ENCODE measurements at places on chromosomes 4 and X. TPM values are rescaled to one million over a fixed set of nuclear protein-coding genes. Genes with fewer than 3 reads are reported as not detected.
A peak's percentile ranks its signal among the peaks of the same experiment; 100 is the strongest.

The MAGEE2 gene
- polyA plus RNA-seq: 1.1 TPM

The PCDH18 gene
- polyA plus RNA-seq: 123 TPM

The BOD1L1 gene
- polyA plus RNA-seq: 55.7 TPM

The TCEAL7 gene
- polyA plus RNA-seq: 23.6 TPM

The GYPE gene
- 14.9 TPM for polyA plus RNA-seq

The HPRT1 gene
- polyA plus RNA-seq: 21.2 TPM

The SSX1 gene
- polyA plus RNA-seq: not detected

The SPANXC gene
- polyA plus RNA-seq: not detected

The FRMD7 gene
- not detected for polyA plus RNA-seq

The RTL9 gene
- 0.44 TPM for polyA plus RNA-seq

The TMSB15A gene
- 77.9 TPM for polyA plus RNA-seq

The REELD1 gene
- polyA plus RNA-seq: 0.66 TPM

The FRG2 gene
- 0.08 TPM for polyA plus RNA-seq

- no peak for DNase-seq
Measured at GRCh38 chr4:53767482-53767881, 176.2 kb upstream of the LNX1 start.

DNA sequence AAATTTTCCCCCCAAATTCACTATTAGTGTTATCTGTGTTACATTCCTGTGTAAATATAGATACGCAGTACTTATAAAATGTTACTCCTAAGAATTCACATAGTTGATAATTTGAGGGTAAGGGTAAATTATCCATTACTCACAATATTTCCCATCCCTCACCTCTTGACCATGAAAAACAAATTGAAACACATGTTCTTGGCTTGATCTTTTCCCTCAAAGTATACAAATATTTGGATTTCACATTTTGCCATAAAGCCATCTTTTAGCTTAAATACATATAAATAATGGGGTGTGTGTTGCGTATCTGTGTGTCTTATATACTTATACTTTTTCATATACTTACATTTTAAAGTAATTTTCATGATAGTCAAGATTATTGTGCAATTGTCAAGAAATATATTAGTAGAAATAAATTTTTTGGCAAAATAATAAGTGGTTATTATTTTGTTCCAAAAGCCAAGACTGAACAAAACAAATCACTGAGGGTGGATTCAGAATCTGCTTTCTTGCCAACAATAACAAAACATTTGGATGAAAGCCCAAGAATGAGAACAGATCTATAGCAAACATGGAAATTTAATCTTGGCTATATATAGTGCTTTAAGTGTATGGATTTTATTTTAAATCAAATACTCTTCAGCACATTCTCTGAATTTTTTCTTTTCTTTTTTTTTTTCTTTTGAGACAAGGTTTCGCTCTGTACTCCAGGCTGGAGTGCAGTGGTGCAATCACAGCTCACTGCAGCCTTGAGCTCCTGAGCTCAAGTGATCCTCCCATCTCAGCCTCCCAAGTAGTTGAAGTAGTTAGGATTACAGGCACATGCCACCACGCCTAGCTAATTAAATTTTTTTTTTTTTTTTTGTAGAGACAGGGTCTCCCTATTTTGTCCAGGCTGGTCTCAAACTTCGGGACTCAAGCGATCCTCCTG, 48.5 kb upstream of the PRSS48 start:
- no peak for DNase-seq

- DNase-seq: no peak
Measured at GRCh38 chrX:150935467-150935866, 37.0 kb upstream of the CD99L2 start.

GRCh38 chr4:147524601-147525000, 43.7 kb downstream of the EDNRA start:
- no peak for DNase-seq

DNA sequence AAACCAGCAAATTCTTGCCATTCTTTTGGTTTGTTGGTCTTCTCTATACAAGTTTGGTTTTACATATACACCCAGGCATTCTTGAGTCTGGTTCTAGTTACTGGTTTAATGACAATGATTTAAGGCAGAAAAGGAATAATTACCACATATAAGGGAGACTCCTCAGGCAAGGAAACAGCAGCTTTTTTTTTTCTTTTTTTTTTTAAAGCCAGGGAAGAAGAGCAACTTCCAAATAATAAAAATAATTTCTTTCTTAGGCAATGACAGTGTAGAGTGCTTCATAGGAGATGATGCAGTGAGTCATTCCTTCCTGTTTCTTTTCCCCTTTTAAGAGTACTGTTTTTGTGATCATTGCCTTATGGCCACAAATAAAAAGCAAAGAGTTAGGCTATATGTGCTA, 289.7 kb downstream of the DKK2 start:
- no peak for DNase-seq

GRCh38 chr4:137393044-137393443, 139.2 kb downstream of the PCDH18 start:
- DNase-seq: no peak

DNA sequence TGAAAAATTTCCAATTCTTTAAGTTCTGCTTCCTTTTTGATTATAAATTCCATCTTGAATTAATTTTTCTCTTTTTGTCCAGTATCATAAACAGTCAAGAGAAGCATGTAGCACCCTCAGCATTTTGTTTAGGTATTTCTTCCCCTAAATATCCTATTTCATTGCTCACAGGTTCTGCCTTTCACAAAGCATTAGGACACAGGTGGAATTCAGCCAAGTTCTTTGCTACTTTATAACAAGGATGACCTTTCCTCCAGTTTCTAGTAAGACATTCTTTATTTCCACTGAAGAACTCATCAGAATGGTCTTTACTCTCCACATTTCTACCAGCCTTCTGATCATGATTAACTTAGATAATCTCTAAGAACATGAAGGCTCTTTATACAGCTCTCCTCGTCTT, 7.4 kb downstream of the SLC9B1 start:
- DNase-seq: peak; percentile 44

DNA sequence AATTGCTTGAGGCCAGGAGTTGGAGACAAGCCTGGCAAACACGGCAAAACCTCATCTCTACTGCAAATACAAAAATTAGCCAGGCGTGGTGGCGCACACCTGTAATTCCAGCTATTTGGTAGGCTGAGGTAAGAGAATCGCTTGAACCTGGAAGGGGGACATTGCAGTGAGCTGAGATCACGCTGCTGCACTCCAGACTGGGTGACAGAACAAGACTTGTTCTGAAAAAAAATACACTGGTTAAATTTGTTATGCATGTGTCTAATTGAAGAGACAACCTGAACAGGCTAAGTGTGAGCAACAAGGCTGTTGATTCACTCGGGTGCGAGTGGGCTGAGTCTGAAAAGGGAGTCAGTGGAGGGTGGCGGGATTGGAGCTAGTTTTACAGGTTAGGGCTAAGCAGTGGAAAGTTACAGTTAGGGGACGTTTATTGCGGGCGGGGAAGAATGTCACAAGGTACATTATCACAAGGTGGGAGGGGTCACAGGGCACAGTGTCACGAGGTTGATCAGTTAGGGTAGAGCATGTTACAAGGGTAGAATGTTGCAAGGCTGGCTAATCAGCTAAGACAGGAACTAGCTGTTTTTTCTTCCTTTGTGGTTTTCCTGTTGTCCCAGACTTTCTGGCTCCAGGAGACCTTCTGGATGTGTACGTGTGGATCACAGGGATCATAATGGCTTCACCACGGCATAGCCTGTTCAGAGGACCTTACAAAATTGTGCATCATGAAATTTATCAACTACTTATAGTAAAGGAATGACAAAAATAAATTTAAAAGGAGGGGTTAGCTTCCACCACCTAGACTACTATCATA, 115.8 kb downstream of the NAA11 start:
- DNase-seq: no peak

DNA sequence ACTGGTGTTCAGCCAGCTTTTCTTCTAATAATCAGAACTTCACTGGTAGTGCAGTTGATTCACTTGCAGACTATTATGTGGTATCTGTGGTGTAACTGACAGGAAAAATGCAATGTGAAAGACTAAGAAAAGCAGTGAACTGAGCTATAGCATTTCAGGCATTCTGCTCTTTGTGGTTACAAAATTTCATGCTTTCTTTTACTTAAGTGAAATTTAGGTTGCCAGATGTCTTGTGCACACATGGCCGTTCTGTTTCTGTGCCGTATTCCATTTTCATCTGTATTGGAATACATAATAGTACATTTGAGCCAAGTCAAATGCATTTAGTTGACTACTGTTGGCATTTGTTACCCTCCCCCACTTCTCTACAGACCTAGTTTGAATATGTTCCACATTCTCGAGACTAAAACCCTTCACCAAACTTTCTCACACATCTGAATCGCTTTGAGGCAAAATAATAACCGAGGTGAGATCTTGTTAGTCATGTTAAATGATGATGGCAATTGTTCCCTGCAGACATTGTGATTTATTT, 8.2 kb downstream of the RTL3 start:
- no peak for DNase-seq

- no peak for DNase-seq
Measured at GRCh38 chrX:68043713-68044438, 389.4 kb downstream of the OPHN1 start.

DNA sequence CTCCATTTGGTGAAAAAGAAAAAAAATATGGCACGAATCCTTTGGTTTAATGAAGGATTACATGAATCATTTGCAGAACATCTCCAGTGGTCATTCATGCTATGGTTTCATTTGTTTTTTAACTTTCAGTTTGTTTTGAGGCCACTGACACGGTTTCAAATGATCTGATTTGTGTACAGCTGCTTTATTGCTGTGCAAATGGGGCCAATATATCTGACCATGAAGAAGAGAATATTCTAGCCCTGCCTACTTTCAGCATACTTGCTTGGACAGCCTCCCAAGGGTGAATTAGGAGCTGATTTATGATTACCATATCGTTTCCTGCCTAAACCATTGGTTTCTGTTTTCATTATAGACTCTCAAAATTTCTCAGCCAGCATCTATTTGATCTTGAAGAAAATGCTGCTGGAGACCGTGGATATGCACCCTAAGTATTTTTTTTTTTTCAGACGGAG, 30.7 kb downstream of the SPARCL1 start:
- no peak for DNase-seq

GRCh38 chr4:89110541-89110985, 770 bp upstream of the TIGD2 start:
- DNase-seq: no peak

- DNase-seq: no peak
Measured at GRCh38 chrX:153921070-153921469, 5.0 kb downstream of the ARHGAP4 start.

GRCh38 chr4:7904952-7905915, 34.4 kb downstream of the AFAP1 start:
- no peak for DNase-seq

DNA sequence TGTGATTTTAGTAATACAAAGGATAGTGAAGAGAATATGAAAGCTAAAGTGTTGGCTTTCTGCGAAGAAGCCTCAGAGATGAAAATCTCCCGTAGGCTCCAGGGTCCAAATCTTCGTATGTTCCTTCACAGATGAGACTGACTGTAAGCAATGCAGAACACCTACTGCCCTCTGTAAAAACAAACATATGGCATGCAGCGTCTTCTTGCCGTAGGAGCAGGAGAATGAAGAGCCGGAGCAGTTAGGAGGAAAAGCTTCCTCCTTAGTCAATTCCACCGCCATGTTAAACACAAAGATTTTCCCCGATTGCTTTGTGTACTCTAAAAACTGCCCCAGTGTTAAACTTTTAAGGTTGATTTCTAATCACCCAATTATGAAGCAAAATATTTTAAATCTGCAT, 22.5 kb downstream of the RWDD4 start:
- DNase-seq: no peak

DNA sequence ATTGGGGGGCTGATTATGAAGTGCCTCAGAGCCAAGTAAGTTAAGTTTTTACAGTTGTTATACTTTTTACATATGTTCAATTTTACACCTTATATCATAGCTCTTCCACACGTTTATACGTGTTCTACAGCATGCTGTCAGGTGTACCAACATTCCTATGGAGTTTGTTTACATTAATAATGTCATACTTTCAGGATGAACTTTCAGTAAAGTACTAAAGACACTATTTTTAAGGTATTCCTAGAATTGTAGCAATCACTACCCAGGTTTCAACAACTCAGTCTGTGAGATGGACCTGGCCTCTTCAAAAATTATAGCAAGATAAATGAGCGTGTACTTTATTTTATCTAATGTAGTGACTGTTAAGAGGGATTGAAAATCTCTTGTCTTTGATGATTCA, 92.6 kb downstream of the PTPN13 start:
- DNase-seq: no peak

Measured in left lung (tissue), 14 donors.